ENCODE measurements at places on chromosomes 2 and 18. TPM values are rescaled to one million over a fixed set of nuclear protein-coding genes. Genes with fewer than 3 reads are reported as not detected.

- DNase-seq, result no peak
Observed at GRCh38 chr2:59910166-59910565, 643.3 kb downstream of the BCL11A start.

Gene SERPINB8
- 4.1 TPM for polyA plus RNA-seq

GRCh38 chr2:200618590-200619021, 32.8 kb downstream of the AOX1 start:
- DNase-seq, result no peak

Gene ZNF397
- polyA plus RNA-seq, result 51.4 TPM

Gene ITPRIPL1
- polyA plus RNA-seq, result 3.8 TPM

DNA sequence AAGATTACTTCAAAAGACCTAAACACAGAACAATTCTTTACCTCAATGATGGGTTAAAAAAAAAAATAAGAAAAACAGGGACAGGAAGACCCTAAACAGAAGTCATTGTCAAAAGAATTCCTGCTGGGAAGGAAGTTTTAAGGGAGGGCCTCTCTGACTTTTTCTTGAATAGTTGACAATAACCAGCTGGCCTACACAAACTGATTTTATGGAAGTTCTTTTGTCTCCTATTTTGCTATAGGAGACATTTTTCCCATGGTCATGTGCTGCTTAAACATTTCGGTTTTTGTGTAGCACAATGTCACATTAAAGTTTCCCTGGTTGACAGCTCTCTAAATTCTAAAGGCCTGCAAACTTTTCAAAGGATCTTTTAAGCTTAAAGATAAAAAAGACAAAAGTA, 55.3 kb downstream of the RFTN2 start:
- DNase-seq, result peak; percentile 44

GRCh38 chr2:127185093-127185492, 35.0 kb downstream of the CYP27C1 start:
- no peak for DNase-seq

Gene CCDC74B
- polyA plus RNA-seq, result 12.8 TPM

GRCh38 chr2:118844261-118845004, 3.0 kb downstream of the EN1 start:
- DNase-seq, result no peak
